Activated CD4-positive, alpha-beta T cell treated with anti-CD3 and anti-CD28 coated beads, Interleukin-2, amount 50 U/mL, for 4 hours (primary cell): ENCODE measurements at places on chromosomes 4 and X.

GRCh38 chr4:101014417-101014816, 332.9 kb downstream of the PPP3CA start:
- no peak for DNase-seq

DNA sequence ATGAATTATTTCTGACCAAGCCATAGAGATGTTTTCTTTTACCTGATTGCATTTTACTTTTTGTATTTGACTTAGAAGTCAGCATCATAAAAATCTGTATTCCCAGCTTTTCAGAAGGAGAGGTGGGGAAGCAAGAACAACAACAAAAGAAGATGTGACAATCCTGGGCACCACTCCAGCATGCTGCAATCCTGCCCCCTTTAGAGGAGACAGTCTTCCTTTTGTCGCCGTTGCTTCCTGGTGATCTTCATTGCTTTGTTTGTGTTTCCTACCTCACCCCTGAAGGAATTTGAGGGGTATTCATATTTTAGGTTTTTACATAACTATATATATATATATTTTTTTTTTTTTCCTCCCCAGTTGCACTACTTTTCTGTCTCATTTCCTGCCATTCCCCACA, 3.7 kb downstream of the QRFPR start:
- no peak for DNase-seq

DNA sequence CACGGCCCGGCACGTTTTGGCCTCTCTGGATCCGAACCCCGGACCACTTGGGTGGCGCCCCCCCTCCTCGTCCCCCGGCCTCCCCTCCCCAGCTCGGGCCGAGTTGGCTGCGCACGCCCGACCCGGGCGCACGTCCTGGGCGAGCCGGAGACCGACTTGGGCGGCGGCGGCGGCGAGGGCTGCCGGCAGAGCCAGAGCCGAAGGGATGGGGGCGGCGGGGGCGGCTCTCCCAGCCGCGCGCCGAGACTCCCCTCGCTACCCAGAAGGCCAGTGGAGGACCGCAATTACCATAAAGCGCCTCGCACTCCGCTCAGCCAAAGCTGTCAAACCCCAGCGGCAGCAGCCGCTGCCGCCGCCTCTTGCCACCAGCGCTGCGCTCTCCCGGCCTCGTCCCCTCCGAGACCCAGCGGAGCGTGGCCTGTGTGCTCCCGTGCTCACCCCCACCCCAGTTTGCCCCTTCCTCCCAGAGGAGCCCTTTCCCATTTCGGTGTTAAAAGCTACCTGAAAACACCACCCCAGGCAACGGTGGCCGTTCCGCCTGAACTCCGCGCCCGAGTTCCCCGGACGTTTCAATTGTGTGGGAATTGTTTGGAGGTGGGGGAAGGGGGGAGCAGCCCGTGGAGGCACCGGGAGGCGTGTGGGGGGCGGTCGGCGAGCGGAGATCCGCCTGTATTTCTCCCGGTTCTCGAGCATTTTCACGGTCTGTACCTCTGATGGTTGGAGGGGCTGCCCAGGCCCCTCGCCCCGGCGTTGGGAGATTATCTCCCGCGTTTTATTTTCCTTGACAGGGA, 701 bp upstream of the BCOR start:
- DNase-seq = peak; percentile 47

DNA sequence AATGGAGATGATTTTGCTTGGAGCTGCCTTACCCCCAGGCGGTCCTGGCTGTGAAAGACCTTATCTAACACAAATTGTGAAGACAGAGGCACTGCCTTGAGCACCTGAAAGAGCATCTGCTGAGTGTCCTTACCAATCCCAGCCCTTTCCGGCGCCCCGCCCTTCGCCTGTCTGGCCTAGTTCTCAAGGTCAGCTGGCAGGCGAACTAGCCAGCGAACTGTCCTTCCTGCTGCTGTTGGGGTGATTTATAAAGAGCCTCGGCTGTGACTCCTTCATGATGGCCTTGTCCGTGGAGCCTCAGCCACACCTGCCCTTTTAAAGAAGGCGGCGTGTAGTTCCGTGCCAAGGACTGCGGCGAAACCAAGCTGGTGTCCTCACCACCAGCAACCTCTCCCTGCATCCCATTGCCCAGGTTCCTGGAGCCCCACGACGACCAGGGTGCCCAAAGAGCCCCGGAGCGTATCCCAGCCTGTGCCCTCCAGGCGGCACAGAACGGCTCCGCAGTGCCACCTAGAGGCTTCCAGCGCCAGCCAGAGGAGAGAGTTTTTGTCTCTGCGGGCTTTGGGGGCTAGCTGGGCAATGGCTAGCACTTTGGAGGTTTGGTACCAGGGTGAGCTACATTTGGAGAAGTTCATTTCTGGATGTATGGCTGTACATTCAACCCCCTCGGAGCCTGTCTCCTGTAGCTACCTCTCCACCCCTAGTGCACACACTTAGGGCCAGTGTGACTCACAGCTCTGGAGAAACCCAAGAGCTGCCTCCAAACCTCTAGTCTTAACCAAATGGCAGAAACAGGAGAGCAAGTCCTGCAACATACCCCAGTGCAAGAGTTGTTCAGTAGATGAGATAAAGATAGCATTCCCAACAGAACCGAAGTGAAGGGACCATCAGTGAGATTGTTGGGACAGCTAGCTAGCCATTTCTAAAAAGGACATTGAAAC, 36.8 kb upstream of the VMA21 start:
- peak; percentile 13 for DNase-seq

DNA sequence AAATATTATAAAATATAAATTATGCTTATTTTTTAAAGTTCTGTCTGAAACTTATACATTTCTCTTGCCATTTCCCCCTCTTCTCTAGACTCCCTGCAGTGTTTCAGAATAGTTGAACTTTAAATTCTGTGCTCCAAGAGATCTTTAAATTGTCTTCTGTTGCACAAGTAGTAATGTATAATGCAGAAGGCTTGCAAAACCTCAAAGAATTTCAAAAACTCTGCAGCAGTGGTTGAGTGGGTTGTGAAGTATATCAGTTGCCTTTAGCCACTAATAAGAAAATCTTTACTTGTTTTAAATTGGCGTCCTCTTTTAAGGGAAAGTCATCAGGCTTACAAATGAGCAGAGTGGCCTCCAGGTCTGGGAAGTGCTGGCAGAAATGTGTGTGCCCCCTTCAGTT, 1153.3 kb upstream of the PABPC4L start:
- DNase-seq = no peak

GRCh38 chr4:152825336-152825735, 45.6 kb downstream of the ARFIP1 start:
- no peak for DNase-seq

- no peak for DNase-seq
Measured at GRCh38 chr4:78446619-78447018, 105.0 kb upstream of the ANXA3 start.

GRCh38 chr4:160184884-160185283, 1082.0 kb downstream of the RAPGEF2 start:
- no peak for DNase-seq

DNA sequence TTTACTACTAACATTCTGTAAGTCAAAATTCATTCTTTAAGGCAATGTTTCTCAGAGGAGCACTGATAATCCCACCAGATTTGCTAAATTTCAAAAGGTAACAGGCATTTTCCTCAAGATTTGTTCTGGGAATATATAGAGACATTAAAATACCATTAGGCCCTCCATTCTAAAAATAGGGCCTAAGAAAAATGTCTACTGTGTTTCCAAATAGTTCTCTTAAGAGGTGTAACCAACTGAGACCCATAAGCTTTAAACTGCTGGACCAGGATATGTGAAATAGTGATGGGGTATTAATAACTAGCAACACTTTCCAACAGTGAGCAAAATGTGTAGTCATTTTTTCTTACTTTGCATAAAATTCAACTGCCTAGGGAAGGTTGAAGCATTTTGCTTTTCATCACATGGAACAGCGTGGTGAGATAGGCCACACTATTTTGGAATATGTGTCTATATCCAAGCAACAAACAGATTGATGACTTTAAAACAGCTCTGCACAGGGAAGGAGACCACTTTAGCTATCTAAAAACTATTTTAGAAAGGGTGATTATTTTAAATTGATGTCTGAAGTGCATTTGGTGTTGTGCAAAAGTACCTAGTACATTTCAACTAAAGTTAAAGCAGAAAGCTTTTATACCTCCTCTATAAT, 89.9 kb downstream of the CORIN start:
- no peak for DNase-seq

- DNase-seq = no peak
Measured at GRCh38 chr4:150647008-150647407, 65.1 kb downstream of the MAB21L2 start.

- DNase-seq = no peak
Measured at GRCh38 chr4:91596718-91597117, 707.0 kb upstream of the GRID2 start.
